ENCODE measurements at places on chromosomes 2 and 18. TPM values are rescaled to one million over a fixed set of nuclear protein-coding genes. Genes with fewer than 3 reads are reported as not detected.

DNA sequence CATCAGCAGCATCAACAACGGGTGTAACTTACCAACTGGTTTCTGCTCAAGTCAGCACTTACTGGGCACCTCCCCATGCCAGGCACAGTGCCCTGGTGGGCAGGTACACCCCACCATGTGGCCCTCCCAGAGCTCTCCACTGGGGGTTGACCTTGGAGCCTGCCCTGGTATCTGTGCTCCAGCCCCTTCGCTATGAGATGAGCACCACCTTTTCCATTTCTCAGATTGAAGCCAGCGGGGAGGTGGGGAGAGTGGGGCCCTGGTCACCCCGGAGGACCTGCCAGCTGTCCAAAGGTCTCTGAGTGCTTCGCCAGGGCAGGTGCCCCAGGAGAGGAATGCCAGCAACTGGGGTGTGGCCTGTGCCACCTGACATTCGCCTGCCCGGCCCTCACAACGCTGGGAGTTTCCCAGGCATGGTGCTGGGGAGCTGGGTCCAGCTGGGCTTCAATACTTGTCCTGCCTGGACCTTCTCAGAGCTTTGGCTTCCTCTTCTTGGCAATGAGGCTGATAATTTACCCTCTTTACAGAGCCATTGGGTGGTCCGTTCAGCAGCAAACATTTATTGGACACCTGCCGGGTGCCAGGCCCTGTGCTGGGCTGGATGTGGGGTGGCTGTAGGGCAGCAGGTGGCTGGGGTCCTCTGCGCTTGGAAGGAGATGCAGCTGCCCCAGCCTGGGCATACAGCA is 5.9 kb upstream of the ZAP70 start:
- DNase-seq, result peak; percentile 70

DNA sequence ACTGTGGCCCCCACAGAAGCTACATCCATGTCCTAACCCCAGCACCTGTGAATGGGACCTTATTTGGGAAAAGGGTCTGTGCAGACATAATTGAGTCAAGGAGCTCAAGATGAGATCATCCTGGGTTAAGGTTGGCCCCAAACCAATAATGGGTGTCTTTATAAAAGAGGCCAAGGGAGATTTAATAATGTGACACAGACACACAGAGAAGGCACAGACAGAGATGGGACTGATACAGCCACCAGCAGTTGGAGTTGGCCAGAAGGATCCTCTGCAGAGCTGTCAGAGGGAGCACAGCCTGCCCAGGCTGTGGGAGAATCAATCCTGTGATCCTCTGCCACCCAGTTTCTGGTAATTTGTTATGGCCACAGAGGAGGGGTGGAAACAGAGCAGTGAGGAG is 26.0 kb downstream of the SNORC start:
- DNase-seq, result peak; percentile 3

- no peak for DNase-seq
Observed at GRCh38 chr2:72204786-72205503, 57.3 kb upstream of the CYP26B1 start.

- DNase-seq, result no peak
Observed at GRCh38 chr2:20115902-20116301, 64.5 kb upstream of the LAPTM4A start.

ITM2C gene
- 2,113 TPM for total RNA-seq

NT5DC4 gene
- not detected for total RNA-seq

DNA sequence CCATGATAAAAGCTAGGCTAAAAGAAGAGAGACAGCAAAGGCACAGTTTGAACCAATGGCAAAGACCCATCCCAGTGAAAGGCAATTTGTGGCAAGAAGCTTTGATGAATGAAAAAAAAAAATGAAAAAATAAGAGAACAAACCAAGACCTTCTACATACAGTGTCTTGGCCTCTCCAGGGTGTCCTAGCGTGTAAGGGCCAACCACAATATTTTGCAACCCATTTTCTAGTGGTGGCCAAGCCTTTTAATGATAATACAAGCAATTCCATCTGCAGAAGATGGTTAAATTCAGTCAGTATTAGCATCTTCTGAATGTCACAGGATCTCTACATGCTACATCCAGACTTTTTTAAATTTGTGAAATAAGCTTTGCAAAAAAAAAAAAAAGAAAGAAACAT is 270.4 kb downstream of the LRATD1 start:
- no peak for DNase-seq

GRCh38 chr18:1840878-1841277 is 730.4 kb downstream of the METTL4 start:
- DNase-seq, result no peak

GRCh38 chr2:185384822-185385560 is 353.6 kb upstream of the FSIP2 start:
- DNase-seq, result no peak

PRSS56 gene
- total RNA-seq, result not detected

AKAIN1 gene
- total RNA-seq, result not detected

GRCh38 chr2:145380436-145381017 is 860.6 kb upstream of the ZEB2 start:
- DNase-seq, result no peak

ALKAL2 gene
- total RNA-seq, result 3.0 TPM

CABLES1 gene
- total RNA-seq, result 11.6 TPM

DNA sequence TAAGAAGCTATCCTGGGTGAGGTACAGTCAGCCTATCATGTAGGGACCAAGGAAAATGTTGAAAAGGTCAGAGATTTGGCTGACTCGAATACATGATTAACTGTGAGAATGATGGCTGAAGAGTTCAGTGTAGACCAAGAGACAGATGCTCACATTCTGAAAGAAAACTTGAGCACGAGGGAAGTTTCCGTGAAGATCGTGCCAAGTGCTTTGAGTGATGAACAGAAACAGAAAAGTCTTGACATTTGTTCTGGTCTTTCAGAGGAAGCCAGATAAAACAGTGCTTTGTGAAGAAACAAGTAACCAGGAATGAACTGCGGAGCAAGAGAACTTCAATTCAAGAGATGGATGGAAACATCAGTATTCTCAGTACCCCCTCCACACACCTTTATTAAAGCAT is 500.3 kb upstream of the SMIM21 start:
- DNase-seq, result no peak

GRCh38 chr18:25109484-25109883 is 242.5 kb downstream of the ZNF521 start:
- DNase-seq, result no peak

DNA sequence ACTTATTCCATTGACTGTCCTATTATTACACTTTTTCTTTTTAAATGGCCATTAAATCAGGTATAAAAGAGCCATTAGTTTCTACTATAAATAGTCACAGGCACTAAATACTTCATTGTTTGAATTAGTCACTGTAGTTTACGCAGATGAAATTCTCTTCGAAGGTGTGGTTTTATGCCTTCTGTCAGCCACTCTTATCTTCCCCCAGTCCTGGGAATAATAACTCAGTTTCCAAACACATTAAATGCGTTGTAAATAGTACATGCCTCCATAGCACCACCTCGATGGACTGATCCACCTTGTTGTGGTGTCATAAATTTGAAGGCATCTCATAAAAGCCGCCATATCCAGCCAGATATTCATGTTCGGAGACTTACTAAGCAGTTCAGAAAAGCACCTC is 72.1 kb upstream of the PARD3B start:
- no peak for DNase-seq

DNA sequence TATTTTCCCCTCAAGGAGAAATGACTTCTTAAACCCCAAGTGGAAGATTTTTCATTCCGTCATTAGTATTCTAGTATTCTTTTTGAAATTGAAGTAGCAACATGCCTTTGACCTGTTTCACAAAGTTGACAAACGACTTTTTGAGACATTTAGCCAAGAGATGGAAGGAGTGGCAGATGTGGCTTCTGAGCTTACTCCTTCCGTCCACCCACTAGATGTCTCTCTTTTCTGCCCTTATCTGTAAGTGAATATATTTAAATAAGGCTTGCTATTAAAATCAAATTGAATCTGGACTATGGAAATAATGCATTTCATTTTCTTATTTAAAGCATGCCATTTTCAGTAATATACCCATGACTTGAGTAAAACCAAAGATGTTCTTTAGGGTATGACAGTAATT is 74.1 kb downstream of the ACTR3 start:
- DNase-seq, result no peak

GRCh38 chr18:47422524-47422923 is 171.1 kb upstream of the SKOR2 start:
- DNase-seq, result no peak

GRCh38 chr18:78526923-78527711 is 452.5 kb upstream of the SALL3 start:
- no peak for DNase-seq

DNA sequence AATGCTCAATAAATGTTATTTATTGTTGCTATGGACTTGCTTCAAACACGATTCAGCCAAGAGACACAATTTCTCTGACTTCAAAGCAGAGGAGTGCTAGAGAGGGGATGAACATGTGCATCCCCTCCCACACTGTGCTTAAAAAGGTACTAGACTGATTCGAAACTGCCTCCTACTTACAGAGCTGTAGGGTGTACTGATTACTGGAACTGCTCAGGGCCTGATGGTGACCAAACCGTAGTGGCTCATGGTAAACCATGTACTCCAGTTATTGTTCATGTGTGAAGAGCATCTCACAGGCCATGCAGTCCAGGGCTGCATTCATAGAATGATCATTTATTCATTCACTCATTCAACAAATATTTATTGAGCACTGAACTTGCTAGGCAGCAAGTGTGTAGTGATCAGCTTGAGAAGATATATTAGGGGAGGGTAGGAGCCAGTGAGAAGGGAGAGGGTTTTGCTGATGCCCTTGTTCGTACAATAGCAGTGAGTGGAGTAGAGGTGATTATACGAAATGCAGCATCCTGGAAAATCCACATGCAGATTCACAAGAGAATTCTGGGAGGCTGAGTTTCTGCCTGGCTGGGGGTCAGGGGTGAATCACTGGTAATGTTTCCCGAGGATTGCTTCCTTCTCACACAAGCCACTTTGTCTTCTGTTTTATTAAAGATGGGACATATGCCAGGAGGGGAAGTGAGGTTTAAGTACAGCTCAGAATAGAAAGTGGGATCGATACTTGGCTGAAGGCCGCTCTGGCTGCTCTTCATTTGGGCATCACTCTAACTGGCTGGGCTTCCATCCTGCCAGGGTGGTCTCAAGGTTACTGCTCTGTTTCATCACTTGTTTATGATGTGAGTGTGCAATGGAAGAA is 245.4 kb downstream of the RAD51AP2 start:
- DNase-seq, result no peak

All from mucosa of descending colon (tissue), 3 donors.